ENCODE measurements at places on chromosomes 3 and 15.

- DNase-seq: no peak
These were observed 55.0 kb upstream of the RPL32 start for GRCh38 chr3:12896063-12896985.

- DNase-seq: no peak
These were observed 35.2 kb downstream of the GLB1 start for GRCh38 chr3:33061782-33062181.

- DNase-seq: no peak
These were observed 236.8 kb downstream of the CACNA2D3 start for GRCh38 chr3:54358969-54359694.

DNA sequence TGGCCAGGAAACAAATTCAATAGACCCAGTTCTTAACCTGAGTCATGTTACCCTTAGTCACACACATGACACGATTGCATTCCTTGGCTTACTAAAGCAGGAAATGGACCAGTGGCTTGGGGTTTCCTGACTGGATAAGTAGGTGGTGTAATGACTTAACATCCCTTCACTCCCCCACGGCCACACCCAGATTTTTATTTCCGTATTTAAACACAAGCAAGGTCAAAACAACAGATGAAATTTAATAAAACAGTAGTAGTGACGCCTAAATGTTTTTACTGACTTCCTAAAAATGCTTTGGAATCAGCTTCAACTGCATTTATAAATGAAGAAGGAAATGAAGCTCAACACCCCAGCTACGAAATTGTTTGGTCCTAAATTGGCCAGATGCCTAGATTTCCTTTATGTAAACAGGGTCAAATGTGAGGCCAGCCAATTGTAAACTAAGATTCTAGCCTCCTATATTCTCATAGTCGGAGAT is 324.3 kb downstream of the CHST2 start:
- DNase-seq: no peak

GRCh38 chr3:182970811-182971418 is 9.4 kb downstream of the DCUN1D1 start:
- DNase-seq: no peak

GRCh38 chr3:77320514-77320913 is 280.6 kb downstream of the ROBO2 start:
- DNase-seq: no peak

DNA sequence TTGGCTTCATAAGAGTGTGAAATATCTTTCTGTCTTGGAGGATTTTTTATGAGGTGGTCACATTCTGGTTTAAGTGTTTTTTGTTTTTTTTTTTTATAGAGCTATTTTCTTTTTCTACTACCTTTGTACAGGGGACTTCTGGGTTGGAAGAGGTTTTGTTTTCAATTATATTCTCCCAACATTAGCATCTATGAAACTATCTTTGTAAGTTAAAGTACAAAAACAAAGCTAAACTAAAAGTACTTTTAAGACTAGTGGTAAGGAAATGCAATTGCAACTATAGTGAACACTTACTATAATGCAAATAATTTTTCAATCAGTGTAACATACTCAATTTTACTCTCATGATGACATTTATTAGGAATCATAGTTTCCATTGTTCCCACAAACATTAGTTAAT is 688.2 kb downstream of the SI start:
- DNase-seq: no peak

- DNase-seq: no peak
These were observed 91.8 kb downstream of the UBE2E2 start for GRCh38 chr3:23294770-23295387.

DNA sequence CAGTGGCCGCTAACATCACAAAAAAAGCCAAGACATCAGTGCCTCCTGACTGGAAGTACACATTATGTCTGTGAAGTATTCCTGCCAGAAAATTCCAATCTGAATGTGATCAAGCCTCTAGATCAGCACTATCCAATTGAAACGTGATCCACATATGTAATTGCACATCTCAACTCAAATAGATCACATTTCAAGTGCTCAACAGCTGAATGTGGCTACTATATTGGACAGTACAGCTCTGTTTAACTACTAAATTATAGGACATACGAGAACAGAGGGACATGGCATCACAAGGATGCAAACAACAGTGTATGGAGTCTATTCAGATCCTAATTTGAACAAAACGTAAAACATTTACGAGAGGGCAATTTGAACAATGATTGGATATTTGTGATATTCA is 542 bp upstream of the UBAP1L start:
- DNase-seq: no peak

- no peak for DNase-seq
These were observed 293.3 kb upstream of the CNTN4 start for GRCh38 chr3:1805331-1805730.

GRCh38 chr15:87735522-87735921 is 521.0 kb downstream of the NTRK3 start:
- DNase-seq: no peak

DNA sequence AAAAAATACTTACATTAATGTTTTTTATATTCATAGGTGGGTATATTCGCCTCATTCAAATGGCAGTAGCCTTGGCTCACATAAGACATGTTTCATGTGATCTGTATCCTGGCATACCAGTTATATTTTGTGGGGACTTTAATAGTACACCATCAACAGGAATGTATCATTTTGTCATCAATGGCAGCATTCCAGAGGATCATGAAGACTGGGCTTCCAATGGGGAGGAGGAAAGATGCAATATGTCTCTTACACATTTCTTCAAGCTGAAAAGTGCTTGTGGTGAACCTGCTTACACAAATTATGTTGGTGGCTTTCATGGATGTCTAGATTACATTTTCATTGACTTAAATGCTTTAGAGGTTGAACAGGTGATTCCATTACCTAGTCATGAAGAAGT is 3.5 kb downstream of the PDE12 start:
- DNase-seq: no peak

DNA sequence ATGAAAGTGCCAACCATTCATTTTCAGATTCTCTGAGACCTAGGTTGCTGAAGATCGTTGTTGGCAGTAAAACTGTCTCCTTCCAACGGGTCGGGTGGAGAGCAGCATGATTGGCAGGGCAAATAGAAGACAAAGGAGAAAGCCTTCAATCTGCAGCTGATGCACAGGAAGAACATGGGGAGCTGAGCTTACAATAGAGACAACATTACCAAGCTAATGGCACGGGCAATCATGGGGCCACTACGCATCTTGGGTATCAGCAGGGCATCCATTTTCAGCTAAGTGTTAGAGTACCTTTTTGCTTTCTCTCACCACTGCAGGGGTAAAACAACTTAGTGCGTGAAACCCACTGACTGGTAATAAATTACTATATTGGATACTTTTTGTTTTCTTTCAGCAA is 114.8 kb downstream of the WDR72 start:
- DNase-seq: no peak

GRCh38 chr15:65318870-65319356 is 14.4 kb downstream of the RNU5B-1 start:
- DNase-seq: peak; percentile 29

GRCh38 chr3:41330465-41330864 is 131.2 kb downstream of the CTNNB1 start:
- no peak for DNase-seq

- DNase-seq: no peak
These were observed 301.1 kb upstream of the ARPP21 start for GRCh38 chr3:35338186-35338585.

- DNase-seq: no peak
These were observed 75.8 kb downstream of the ZPLD1 start for GRCh38 chr3:102510663-102511062.

DNA sequence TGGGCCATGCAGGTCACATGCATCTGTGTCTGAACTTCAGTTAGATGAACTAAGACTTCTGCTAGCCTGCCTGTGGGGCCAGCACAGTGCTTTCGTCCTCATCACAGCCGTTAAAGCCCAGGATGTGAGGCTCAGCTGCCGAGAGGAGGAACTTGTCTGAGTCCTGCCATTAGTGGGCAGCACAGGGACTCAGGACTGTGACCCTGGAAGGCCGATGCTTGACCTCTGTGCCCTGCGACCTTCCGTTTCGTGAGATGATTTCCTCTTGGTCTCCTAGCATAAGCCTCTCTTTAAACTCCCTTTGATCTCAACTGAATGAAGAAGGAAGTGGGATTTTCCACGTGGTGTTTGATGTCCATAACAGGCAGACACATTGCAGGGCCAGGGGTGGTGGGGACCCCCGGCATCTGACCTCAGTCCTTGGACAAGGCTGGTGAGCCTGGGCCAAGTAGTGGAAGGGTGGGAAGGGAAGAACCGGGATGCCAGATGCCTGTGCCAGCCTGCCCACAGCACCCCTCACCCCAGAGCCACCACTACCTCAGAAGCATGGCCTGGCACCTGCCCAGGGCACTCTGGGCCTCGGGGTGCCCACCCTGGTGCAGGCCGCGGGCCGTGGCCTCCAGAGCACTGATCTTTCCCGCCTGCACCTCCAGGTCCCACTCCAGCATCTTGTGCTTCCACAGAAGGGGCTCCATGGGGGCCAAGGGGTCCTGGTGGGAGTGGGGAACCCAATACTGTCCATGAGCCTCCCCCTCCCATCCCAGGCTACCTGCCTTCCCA is 21.6 kb downstream of the PLA2G4B start:
- peak; percentile 38 for DNase-seq

- no peak for DNase-seq
These were observed 39.6 kb downstream of the SEMA6D start for GRCh38 chr15:47756872-47757271.

- no peak for DNase-seq
These were observed 37.6 kb upstream of the FBN1 start for GRCh38 chr15:48682942-48683651.

DNA sequence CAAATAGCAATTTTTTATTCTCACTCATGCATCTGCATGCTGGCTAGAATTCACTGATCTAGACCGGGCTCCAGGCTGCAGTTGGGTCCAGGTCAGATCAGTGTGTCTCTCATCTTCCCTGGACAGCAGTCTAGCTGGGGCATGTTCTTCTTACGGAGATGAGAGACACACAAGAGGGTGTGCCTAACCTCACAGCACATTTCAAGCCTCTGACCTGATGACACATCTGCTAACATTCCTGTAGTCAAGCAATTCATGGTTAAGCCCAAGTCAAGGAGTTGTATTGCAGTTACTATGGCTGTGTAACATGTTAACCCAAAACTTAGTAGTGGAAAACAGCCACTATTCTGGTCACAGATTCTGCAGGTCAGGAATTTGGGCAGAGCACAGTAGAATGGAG is 13.1 kb downstream of the BSN start:
- DNase-seq: no peak

- no peak for DNase-seq
These were observed 589 bp downstream of the NEIL1 start for GRCh38 chr15:75347222-75348033.

All from CMK (cell line).